ENCODE measurements at places on chromosomes 6 and 20.

GRCh38 chr20:671252-672030 lies 4.2 kb downstream of the SCRT2 start:
- DNase-seq, result no peak

DNA sequence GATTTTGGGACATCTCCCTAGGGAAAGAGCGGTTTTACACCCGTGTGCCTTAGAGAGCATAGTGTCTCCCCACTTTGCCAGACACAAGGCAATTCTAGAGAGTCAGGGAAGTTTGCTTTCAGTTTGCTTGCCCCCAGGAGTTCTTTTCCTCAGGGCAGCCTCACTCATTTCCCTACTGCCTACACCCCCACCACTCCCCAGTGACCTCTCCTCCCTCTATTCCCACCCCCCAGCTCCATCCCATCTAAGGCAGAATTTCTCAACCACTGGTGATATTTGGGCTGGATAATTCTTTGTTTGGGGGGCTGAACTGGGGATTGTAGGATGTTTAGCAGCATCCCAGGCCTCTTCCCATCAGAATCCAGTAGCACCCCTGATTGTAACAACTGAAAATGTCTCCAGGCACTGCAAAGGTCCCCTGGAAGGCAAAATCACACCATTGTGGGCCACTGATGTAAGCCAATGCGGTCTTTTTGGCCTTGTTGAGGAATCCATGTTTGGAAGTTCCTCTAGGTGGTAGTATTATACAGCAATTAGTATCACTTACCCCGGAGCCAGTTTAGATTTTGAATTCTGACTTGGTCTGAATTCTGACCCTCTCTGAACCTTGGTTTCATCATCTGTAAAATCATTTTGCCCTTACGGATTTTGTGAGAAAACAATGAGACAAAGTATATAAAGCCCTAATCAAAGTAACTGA lies 1.3 kb downstream of the EPPIN start:
- DNase-seq, result no peak

- DNase-seq, result no peak
These were observed 151.8 kb upstream of the MYLIP start for GRCh38 chr6:15977050-15977449.

- no peak for DNase-seq
These were observed at the start of gene DEFB115 for GRCh38 chr20:31257364-31257763. TSS of gene DEFB115 (plus strand) at chr20:31257664. CDS start at chr20:31257664, 0 bp downstream.

DNA sequence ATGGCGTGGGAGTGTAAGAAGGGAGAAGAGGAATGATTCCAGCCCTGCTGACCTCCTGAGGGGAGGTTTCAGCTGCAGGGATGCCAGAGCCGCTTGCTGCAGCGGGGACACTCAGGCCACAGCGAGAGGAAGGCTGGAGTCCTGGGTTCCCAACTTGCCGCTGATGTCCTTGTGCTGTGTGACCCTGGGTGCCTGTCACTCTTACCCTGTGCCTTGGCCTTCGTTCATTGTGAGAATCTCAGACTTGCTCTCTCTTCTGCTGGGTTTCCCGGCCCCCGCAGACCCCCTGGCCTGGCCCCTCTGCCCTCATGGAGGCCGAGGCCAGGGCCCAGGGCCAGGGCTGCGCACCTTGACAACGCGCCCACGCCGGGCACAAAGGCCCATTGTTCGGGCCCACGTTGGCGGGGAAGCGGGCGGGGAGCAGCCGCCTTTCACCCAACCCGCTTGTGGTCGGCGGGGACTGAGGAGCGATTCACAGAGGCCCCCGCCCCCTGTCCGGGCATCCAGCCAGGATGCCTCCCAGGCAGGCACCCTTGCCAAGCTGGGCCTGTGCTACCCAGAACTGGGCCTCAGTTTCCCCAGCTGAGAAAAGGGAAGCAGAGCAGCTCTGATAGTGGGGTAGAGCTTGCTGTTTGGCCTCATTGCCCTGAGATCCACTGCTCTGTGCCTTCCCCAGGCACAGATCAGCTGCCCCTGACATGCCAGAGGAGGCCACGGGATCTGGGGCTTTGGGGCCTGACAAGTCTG lies 52.4 kb downstream of the CEBPB start:
- no peak for DNase-seq

DNA sequence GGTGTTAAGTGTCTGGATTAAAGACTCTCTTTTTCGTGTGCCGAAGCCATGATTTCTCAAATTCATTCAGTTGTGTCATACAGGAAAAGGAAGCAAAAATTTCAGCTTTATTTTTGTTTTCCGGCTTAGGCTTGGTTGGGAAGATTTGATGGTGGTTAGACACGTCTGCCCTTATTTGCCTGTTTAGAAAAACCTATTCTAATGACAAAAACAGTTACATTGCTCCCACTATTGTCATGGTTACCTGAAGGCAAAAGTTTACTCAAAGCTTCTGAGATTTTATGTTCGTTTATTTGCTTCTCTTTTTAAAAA lies 982 bp downstream of the DNAJC5 start:
- DNase-seq, result no peak

DNA sequence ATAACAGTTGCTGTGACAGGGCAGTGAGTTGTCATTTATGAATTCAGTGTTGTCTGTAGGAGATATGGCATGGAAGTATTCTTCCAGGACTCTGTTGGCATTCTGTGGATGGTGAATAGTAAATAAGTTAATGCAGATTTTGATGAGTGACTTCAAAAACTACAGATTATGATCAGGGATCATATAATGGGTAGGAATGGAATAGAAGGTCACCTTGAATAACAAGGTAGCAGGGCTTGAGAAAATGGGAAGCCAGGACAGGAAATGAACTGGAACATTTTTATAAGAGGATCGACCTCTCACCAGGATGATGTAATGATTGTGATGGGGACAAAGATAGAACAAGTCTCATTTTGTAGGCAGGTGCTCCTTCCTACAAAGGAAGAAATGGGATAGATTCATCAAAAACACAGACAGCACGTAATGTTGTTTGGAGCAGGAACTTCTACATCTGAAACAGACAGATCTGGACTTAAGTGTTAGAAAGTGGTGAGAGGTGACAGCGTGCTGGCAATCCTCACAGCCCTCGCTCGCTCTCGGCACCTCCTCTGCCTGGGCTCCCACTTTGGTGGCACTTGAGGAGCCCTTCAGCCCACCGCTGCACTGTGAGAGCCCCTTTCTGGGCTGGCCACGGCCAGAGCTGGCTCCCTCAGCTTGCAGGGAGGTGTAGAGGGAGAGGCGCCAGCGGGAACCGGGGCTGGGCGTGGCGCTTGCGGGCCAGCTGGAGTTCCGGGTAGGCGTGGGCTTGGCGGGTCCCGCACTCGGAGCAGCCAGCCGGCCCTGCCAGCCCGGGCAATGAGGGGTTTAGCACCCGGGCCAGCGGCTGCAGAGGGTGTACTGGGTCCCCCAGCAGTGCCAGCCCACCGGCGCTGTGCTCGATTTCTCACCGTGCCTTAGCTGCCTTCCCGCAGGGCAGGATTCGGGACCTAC lies 30.8 kb upstream of the SSR1 start:
- no peak for DNase-seq

GRCh38 chr6:34248198-34248726 lies 544 bp downstream of the SMIM29 start:
- DNase-seq, result peak; percentile 67

- no peak for DNase-seq
These were observed 731 bp upstream of the RBL1 start for GRCh38 chr20:37096415-37097041.

DNA sequence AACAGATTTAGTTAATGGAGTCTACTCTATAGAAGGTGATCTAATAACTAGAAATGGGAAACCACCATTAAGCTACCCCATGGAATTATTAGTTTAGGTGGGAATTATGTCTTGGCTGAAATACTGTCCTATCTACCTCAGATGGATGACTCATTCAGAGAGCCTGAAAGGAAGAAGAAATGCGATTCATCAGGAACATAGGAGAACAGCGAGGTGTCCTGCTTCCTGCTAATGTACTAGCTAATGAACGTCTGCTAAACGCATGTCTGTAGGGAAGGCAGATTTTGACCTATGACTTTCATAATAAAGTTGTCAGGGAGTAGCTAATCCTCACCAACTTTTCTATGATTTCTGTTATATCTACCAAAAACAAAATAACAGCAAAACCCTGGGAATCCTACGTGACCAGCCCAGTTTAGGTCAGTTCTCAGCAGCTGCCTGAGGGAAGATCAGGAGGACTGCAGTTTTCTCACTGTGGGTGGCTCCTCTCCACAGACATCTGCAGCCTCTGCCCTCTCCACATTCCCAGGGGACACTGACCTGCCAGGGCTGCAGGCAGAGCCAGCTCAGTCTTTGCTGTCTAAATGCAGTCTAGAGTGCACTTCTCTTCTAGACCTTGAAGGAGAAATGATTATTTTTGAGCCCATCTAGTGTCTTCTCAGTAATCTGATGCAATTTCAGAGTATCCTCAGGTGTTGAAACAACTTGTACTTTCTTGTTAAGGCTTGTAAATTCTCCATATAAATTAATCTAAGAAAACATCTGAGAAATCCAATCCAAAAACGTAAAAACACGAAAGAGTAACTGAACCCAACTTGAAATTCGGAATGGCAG lies 18.1 kb upstream of the SFT2D1 start:
- no peak for DNase-seq
